ENCODE measurements at places on chromosomes 1 and 21.
A peak's percentile ranks its signal among the peaks of the same experiment; 100 is the strongest.

DNA sequence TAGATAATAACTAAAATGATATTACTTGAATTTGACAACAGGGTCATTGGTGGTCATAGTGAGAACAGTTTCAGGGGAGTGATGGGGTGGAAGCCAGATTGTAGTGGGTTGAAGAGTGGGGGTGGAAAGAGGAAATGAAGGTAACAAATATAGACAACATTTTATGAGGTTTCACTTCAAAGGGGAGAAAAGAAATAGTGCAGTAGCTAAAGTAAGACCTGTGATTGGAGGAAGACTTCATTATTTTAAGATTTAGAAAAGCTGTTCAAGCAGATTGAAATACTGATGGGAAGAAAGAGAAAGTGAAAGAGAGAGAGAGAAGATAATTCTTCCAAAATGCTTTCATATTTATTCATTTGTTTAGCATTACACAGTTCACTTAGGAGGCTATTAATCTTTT is 52.0 kb upstream of the KCNA3 start:
- no peak for DNase-seq

- no peak for DNase-seq
Measured at GRCh38 chr1:22866868-22867267, 105.8 kb downstream of the LACTBL1 start.

DNA sequence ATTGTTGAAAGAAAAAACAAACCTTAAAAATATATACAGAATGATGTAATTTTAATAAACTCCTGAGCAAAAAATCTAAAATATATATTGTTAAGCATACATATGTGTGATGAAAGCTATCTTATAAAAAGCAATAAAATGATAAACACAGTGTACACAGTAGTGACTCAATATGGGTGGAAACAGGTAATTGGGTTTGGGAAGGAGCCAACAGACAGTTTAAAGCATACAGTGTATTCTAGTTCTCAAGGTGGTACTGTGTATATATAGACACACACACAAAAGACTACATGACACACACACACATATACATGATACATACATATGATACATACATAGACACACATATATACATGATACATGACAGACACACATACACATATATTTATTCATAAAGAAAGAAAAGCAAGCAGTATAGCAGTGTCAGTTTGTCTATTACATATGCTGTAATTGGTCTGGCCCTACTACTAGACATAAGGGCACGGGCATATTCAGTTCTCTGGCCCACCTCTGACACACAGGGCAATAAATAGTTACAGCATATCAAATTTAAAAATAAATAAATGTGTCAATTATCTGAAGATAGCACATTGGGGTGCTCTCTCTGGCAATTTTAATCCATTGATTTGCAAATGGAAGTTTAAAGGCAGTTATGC is 330.2 kb downstream of the S1PR1 start:
- no peak for DNase-seq

- no peak for DNase-seq
Measured at GRCh38 chr1:220195701-220196100, 76.6 kb downstream of the RAB3GAP2 start.

DNA sequence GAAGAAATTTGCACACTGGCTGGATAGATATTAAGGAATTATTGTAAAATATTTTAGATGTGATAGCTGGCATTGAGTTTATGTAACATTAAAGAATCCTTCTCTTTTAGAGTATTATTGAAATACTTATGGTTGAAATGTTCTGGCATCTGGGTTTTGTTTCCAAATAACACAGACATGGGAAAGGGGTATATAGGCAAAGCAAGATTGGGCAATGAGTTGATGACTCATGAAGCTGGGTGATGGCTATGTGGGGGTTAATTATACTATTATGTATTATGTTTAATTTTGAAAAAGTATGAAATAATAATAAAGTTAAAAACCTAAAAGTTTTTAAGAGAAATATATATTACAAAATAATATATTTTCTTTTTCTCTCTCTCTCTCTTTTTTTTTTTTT is 12.5 kb upstream of the PTPN14 start:
- peak; percentile 65 for DNase-seq

Measured in iris pigment epithelial cell (primary cell).